ENCODE measurements at places on chromosomes 7 and 10.

DNA sequence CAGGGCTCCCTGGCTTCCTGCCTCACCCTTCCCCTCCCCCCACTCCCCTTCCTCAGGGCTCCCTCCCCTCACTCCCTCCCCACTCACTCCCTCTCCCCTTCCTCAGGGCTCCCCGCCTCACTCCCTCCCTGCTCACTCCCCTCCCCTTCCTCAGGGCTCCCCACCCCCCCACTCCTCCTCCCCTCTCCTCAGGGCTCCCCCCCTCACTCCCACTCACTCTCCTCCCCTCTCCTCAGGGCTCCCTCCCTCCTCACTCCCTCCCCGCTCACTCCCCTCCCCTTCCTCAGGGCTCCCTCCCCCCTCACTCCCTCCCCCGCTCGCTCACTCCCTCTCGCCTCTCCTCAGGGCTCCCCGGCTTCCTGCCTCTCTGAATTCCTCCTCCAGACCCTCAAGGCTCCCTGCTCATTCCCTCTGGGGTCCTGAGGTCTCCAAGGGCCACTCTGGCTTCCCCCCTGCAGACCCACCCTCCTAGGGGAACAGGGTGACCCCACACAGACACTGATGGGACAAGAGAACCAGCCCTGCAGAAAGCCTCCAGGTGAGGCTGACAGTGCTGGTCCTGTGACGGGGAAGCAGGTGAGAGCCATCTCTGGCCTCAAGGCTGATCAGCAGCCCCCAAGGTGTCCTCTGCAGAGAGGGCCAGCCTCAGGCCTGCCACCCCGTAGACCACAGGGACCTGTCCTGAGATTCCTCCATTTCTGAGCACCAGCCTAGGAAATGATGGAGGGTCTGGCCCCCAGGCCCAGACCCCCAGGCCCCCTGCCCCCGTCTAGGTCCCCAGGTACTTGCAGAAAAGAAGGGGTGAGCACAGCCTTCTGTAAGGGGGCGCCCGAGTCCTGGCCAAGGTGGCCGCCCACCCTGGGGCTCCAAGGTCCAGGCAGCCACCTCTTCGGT lies 47.2 kb downstream of the PWWP2B start:
- DNase-seq, result no peak

- peak; percentile 41 for DNase-seq
Measured at GRCh38 chr7:117750612-117751563, 122.4 kb downstream of the CTTNBP2 start.

GRCh38 chr10:51619365-51619764 lies 80.0 kb downstream of the CSTF2T start:
- no peak for DNase-seq

GRCh38 chr7:88205179-88205578 lies 14.7 kb downstream of the SRI start:
- DNase-seq, result no peak

- no peak for DNase-seq
Measured at GRCh38 chr7:100077205-100077604, 4.3 kb downstream of the ZNF3 start.

GRCh38 chr10:26368463-26368862 lies 69.7 kb upstream of the APBB1IP start:
- DNase-seq, result no peak

- no peak for DNase-seq
Measured at GRCh38 chr10:124117833-124118232, 24.4 kb upstream of the CHST15 start.

- no peak for DNase-seq
Measured at GRCh38 chr10:131004276-131004675, 307.2 kb downstream of the TCERG1L start.

GRCh38 chr7:28332046-28332445 lies 80.3 kb upstream of the CREB5 start:
- DNase-seq, result no peak

DNA sequence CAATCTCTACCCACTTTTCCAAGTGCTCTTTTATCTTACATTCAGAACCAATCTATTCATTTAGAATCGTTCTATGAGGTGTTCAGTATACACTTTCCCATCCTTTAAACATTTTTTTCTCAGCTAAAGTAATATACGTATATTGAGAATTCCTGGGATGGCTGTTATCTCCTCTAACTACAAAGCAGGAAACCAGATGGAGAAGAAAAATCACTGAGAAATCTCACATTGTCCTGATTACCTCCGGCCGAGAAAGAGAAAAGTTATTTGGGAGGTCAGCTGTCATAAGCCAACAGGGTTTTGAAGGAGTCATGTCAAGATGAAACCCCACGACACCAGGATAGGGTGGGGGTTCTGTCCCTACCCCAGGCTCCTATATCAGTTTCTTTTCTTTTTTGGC lies 99.2 kb upstream of the KDM7A start:
- DNase-seq, result no peak

DNA sequence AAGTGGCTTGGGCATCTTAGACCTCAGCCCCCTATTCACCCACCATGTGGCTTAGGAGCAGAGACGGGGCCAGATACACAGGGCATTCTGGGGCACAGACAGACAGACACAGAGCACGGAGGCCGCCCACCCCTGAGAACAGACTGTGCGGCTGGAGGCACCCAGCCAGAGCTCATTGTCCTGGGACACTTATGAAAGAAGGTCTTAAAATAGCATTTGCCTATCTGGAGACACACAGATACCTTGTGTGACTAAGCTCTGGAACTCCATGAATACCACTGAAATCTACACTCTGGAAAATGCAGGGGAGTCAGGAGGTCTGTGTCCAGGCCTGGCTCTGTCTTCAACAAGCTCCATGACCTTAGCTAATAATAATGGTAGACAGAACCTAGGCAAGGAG lies 41.4 kb upstream of the ADO start:
- DNase-seq, result no peak

- no peak for DNase-seq
Measured at GRCh38 chr10:132311338-132311939, 3.7 kb upstream of the STK32C start.

GRCh38 chr10:87691506-87692070 lies 31.9 kb downstream of the PAPSS2 start:
- DNase-seq, result no peak
